ENCODE measurements at places on chromosomes 5 and 9.

GRCh38 chr9:38092656-38093055 lies 23.6 kb upstream of the SHB start:
- DNase-seq: no peak

- no peak for DNase-seq
Measured at GRCh38 chr9:125969462-125969861, 222.3 kb downstream of the PBX3 start.

DNA sequence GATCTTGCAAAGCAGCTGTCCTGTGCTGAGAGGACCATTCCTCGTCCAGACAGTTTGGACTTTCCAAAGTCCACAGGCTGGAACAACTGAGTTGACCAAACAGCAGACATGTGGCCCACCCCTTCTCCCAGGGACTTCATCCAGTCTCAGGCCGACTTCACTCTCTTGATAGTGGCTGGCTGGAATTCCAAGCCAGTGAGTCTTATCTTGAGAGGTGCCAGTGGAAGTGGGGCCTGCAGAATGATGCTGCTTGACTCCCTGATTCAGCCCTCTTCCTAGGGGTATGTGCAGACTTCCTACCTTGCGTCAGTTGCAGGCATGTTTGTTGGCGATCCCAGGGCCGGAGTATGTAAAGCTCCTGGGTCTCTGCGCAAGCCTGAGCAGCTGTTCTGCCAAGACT lies 131.4 kb upstream of the TSLP start:
- DNase-seq: no peak

GRCh38 chr5:10637944-10638343 lies 74.1 kb downstream of the ANKRD33B start:
- DNase-seq: no peak

DNA sequence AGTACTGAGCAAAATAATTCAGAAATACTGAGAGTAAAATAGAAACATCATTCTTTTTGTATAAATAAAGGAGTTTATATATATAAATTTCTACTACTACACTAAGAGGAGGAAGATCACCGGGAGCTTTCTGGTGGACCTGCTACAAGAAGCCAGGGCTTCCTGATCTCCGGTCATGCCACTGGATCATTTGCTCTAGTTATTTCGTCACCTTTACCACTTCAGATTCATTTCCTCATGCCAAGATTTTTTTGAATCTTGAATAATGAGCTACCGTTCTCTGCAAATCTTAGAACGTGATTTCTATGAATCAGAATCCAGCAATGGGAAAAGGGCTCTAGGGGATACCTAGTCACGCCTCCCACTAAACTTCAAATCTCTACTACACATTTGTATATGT lies 51.9 kb upstream of the TBC1D9B start:
- no peak for DNase-seq

DNA sequence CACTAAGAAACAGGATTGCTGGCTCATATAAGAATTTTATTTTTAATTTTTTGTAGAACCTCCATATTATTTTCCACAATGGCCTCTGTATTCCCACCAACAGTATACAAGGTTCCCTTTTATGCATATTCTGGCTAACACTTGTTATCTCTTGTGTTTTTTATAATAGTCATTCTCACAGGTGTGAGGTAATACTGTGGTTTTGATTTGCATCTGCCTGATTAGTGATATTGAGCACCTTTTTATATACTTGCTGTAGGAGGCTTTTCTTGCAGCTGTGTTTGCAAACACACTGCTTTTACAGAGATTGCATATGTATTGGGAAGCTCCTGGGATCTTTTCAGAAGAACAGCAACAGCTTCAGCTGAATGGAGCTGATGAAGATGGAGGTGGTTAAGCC lies 164.8 kb downstream of the DEPDC1B start:
- DNase-seq: no peak

DNA sequence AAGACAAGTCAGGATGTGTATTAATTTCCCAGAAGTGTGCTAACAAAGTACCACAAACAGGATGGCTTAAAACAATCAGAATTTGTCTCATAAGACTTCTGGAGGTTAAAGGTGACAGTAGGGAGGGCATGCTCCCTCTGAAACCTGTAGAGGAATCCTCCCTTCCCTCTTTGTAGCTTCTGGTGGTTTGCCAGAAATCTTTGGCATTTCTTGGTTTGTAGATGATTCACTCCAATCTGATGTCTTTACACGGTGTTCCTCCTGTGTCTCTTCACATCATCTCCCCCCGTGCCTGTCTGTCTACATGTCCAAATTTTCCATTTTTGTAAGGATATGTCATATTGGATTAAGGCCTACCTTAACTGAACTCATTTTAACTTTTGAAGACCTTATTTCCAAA lies 471.5 kb downstream of the ZNF608 start:
- DNase-seq: peak; percentile 43

DNA sequence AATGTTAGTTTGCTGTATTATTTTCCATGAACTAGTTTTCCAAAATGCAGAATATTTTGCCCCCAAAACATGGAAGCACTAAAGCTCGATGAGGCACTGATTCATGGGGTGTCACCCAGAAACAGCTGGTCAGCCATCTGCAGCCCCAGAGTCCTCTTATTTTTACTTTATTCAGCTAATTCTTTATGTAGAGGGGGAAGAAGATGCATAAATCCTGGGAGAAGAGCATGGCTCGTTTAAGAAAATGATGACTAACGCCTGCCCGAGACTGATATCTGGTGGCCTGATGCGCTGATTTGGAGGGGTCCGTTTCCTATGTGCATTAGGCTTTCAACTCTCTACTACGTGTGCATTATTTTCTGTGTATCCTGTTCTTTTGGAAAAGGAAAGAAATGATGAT lies 390.3 kb upstream of the MEF2C start:
- DNase-seq: no peak

GRCh38 chr5:2259494-2260107 lies 376.9 kb upstream of the IRX4 start:
- DNase-seq: no peak

DNA sequence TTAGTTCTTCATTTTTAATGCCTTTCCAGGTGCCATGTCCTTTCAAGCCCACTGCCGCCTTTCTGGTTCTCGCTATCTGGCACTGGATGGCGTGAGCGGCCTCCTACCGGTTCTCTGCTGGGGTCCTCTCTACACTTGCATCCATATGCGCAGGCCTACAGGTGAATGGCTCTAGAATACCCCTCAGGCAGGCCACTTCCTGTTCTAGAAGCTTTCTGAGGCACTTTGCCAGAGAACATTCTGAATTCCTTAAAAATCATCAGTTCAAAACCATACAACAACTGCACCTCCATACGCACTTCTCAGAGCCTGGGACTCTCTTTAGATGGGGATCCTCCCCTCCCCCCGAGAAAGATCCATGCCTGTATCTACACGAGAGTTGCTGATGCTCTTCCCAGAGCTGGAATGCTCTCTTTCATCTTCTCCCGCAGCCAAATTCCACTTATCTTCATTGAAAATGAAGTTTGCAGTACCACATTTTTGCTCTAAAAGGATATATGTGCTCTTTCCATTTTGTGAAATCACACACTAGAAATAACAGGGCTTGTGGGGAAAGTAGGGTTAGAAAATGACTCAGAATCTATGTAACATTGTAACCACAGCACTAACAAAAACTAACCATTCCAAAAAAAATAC lies 1.4 kb upstream of the LHFPL2 start:
- DNase-seq: no peak

GRCh38 chr5:179381691-179382090 lies 36.4 kb upstream of the ADAMTS2 start:
- DNase-seq: no peak

DNA sequence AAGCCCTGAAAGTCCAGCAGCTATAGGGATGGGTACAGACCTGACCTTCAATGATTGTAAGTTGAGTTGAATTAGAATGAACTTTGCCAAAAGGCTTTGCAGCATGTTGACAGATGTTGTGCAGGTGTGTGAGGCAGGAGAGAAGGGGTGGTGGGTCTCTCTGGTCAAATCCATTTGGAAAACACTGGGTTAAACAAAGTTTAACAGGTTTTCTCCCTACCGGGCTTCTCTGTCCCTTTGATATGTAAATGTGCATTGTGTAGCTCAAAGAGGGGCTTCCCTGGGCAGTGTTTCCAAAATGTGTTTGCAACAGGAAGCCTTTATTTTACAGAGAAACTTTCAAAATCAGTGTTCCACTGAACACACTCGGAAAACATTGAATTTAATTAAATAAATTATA lies 72.1 kb upstream of the BRINP1 start:
- no peak for DNase-seq

- peak; percentile 69 for DNase-seq
Measured at GRCh38 chr5:84382363-84383295, 2.1 kb downstream of the EDIL3 start.

DNA sequence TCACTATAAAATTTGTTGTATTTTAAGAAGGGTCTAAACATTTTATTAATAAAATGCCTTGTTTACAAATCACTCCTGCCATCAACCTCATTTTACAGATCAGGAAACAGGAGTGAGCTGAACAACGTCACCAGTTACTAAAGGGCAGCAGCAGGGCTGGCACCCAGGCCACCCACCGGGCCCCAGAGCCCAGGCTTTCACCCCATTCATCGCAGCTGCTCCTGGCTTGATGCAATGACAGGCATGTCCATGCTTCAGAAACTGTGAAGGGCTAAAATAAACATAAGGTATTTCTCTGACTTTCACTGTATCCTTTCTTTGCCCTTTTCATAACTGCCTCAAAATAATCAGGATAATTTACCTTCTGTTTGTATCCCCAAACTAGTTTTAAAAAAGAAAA lies 18.1 kb downstream of the MED27 start:
- DNase-seq: no peak
